ENCODE measurements at places on chromosomes 16 and 17.

DNA sequence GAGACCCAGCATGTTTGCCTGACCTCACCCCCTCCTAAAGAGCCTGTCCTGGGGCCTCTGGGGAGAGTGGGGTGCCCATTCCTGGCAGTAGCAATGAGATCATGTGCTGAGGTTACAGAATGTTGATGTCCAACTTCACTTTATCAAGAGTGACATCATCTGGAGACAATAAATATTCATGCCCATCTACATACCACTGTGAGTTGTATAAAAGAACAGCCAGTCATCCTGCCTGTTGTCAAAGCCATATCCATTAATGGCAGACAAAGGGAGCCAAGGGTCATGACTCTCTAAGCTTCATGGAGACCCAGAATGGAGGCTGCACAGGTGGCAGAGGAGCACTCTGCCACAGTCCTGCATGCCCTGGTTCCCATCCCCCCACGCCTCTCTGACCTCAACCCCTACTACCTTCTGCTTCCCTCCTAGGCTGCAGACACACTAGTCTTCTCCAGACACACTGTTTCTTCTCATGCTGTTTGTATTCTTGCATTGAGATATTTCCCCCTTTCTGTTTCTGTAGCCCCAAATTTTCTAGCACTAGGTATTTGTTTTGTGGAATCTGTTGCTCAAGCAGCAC, 27.1 kb downstream of the SHISA6 start:
- DNase-seq = no peak

DNA sequence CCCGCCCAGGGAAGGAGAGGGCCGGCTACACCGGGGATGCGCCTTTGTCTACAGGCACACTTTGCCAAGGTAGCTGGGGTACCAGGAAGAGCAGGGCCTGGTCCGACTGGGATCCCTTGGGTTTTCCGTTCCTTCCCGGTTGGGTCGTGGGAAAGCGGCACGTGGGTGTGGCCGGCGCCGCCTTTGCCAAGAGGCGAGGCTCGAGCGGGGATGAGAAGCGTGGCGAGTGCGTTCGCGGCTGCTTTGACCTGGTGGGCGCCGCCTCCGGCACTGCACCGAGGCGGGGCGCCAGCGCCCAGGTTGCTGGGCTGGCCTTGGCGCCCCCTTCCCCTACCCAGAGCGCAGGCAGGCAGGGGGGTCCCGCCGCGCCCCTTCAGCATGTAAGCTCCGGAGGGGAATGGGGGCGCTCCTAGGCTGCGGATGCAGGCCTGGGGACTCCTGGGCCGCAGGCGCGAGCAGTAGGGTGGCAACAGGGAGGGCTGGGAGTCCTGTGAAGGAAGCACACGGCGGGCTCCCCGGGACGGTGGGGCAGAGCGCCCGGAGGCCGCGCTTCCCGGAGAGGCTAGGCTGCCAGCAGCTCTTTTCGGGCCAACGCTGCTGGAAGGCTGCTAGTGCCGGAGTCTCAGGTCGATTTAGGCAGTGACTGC, 2.0 kb downstream of the HAS3 start:
- DNase-seq = no peak

DNA sequence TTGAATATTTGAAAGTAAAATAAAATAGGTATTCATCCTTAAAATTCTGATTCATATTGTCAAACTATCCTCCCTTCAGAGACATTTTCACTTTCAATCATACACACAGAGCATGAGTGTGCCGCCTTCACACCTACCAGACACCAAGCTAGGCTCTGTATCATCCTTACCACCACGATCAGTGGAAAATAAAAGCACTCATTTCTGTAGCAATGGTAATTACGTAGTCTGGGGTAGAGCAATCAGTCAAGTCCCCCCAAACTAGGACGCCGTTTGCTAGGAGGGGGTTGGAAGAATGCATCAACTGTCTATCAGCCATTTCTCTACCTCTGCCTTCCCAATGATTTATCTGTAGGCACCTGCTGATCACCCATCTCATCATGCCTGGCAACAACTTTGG, 84.6 kb upstream of the GRIN2A start:
- no peak for DNase-seq

- no peak for DNase-seq
These were observed 218.8 kb downstream of the SNX29 start for GRCh38 chr16:12195296-12195695.
